ENCODE measurements at places on chromosomes 12 and 14.

DNA sequence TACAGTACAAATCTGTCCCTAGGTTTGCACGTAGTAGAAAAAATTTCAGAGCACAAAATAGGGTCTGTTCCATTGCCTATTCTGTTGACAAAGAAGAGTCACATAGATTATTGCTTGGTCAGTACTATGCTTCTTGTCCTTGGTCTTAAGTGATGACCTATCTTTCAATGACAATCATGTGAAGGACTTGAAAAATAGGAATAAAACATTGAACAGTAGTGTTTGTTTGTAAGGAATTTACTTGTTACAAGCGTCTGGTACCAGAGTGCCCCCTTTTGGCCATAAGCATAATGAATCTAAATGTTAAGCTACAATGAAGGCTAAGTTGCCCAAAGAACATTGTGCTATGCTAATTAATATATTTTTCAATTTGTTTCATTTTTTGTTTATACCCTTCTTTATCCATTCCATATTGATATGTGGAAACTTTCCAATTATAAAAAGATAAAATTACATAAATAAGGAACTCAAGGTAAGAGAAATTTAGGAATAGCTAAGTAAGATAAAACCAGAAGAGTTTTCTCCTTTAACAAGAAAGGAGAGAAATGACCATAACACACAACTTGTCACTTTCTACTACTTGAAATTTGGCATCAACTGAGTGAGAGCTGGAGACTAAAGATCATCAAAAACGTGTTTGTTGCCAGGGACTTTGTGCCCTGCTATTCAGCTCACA lies 204.7 kb downstream of the EPS8 start:
- DNase-seq = peak; percentile 21

DNA sequence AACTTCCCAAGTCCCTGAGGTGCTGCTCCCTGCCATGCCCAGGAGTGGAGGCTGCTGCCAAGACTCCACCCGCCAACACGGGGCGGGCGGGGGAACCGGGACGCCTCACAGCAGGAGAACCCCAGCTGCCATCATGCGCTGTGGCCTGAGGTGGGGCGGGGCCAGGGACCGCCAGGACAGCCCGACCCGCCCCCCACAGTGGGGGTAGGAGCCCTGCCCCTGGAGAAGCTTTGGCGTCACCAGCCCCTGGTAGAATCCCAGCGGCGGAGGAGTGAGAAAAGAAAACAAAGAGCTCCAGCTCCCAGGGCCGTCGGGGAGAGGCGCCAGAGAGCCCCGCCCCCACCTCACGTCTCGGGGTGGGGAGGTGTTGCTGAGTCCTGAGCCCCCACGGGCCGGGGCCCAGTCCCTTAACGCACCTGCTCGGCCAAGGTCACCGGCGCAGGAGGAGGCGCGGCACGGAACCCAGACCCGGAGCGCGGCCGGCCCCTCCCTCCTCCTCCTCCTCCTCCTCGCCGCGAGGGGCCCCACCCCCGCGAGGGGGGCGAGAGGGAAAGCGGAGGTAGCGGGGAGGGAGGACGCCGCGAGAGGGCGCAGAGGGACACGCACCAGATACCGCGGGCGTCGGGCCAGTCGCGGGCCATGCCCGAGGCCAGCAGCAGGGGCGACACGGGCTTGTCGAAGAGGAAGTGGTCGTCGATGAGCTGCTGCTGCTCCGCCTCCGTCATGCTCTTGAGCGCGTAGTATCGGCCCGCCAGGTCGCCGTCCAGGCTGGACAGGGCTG lies 1.8 kb downstream of the CKB start:
- peak; percentile 76 for DNase-seq

GRCh38 chr14:51783765-51784164 lies 76.6 kb upstream of the GNG2 start:
- no peak for DNase-seq

- DNase-seq = no peak
These were observed 76.0 kb upstream of the FZD10 start for GRCh38 chr12:130086248-130086647.

- DNase-seq = no peak
These were observed 1.8 kb downstream of the SRRM4 start for GRCh38 chr12:118982984-118983761.
